ENCODE measurements at places on chromosomes 3 and 15.

GRCh38 chr3:152780553-152780952, 54.4 kb upstream of the P2RY1 start:
- no peak for DNase-seq

- DNase-seq: no peak
These were observed 17.4 kb downstream of the NANOGP8 start for GRCh38 chr15:35067496-35068347.

DNA sequence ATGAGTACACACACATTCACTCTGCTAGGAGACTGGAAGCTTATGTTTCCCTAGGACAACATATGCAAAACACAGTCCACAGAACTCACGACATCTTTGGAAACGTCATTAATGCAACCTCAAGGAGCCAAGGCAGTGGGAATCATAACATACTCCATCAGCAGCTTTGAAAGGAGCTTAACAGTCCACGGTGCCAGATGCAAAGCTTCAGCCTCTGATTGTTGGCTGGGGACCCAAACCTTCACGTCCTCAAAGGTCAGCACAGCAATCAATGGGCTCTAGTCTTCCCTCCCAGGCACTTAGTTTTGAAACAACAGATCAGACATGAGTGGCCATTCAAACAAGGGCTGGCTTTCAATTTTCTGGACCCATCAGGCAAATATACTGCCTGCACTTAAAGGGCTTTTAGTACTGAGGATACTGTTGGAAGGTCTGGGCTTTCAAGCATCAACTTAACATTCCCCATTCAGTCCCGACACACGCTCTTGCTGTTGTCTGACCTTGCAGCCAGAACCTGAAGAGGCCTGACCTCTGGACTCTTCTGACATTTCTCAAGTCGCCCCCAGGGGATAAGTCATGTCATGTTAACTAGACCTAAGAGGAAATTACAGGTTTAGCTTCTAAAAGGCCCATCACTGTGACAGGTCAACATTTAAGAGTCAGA, 223.0 kb downstream of the PDZRN3 start:
- no peak for DNase-seq

DNA sequence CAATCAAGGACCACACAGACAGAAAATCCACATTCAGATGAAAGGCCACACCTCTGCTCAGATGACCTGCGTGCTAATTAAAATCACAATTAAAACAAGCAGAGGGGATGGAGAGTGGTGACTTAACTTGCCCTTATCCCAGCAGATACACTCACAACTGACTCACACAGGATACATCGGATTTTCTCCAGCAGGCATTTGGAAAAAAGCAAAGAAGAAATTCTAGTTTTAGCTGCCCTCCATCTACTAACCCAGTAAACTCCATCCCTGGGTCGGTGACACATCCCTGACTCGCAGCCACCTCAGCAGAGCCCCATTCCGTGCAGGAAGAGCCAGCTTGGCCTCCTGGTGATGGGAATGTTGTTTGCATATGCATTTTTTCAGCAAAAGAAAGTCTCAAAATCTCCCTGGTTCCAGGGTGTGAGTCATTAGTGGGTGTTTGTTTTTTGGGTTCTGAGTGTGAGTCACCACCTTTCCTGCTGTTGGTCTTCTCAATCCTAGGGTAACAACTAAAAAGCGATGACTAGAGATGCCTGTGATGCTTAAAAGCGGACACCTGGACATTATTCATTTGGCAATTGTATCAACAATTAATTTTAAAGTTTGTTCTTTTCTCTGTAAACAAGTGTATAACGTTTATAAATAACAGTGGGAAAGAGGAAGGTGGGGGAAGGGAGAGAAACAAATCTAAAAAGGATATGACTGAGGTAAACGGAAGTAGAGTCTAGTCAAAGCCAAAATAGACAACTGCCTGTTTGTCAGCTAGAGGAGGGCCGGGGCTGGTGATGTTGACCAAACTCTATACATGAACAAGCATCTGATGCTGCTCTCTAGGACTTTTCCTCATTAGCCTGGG, 49.8 kb upstream of the SLC4A7 start:
- peak; percentile 63 for DNase-seq

GRCh38 chr3:152480282-152480953, 211.7 kb downstream of the MBNL1 start:
- no peak for DNase-seq

GRCh38 chr15:33616475-33616874, 305.7 kb downstream of the RYR3 start:
- DNase-seq: no peak

GRCh38 chr15:74543583-74543982, 2.6 kb downstream of the ARID3B start:
- DNase-seq: no peak

DNA sequence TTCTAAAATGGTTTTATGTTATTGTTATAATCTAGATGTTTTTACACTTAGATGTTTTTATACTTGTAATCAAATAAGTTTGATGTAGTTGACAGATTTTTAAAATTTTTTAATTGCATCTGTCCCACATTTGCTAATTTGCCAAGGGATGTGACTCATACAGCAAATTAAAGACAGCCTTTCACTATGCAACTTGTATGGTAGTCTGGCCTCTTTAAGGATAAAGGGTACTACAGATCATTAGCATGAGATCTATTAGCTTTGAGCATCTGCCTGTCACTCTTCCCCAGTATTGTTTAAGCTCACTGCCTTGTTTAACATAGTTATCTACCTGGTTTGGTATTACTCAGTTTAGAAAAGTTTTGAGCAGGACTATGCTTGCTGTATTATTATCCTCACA, 83.0 kb downstream of the NPTN start:
- no peak for DNase-seq

DNA sequence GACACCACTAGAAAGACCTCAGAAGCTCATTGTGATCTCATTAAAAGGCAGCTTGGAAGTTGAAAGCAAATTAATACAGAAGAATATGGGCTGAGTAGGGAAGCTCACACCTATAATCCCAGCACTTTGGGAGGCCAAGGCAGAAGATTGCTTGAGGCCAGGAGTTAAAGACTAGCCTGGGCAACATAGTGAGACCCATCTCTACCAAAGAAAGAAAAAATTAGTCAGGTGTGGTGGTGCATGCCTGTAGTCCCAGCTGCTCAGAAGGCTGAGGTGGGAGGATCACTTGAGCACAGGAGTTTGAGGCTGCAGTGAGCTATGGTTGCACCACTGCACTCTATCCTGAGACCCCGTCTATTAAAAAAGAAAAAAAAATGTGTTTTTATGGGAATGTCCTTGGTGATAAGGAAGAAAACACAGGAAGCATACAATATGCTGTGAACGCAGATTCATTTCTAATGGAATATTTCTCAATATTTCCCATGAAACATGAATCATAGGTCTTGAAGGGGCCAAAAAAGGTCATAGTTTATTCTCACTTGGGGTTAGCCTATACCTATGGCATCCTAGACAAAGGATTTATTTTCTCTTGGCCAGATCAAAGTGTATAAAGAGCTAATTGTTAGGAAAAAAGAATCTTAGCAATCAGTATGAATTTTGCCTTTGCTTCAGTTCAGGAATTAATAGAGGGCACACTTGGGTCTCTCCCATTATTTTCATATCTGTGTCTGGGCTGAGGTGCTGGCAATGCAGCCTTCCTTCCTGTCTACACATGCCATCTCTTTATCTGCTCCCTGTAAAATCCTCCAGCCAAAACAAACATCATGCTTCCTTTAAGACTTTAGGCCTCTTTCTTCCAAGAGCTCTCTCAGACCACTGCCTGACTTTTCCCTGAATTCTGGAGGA, 98.2 kb downstream of the FNDC3B start:
- DNase-seq: no peak

- DNase-seq: no peak
These were observed 1.2 kb downstream of the EIF1B start for GRCh38 chr3:40310705-40311104.

DNA sequence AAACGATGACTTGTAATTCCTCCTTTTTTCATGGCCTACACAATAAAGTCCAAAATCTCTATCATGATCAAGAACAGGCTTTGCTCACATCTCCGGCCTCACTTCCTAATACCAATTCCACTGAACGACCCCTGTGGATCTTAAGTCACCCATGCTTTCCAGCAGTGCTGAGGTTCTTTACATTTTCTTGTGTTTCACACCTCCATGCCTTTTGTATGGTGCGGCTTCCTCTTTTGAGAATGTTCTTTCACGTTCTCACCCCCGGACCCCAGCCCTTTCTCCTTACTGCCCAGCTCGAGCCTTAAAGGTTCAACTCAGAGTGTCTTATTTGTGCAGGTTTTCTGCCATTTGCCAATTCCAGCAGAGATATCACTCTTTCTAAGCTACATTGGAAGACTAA, 70.1 kb downstream of the CSNK1G1 start:
- DNase-seq: peak; percentile 6

DNA sequence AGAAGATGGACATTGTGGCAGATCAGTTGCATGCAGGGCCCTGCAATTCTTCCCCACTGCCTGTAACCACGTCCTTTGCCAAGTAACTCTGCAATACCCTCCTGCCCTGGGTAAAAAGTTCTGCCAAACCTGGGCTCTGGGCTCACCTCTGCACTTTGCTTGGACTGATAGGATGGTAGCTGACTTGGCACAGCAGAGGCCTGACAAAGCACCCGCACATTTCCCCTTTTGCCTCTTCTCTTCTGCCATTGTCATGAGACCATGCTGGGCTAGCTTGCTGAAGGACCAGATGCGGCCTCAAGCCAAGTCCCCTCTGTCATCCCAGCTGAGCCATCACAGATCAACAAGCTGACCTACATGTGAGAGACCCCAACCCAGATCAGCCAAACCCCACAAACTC, 122.4 kb downstream of the SMAD6 start:
- DNase-seq: no peak

DNA sequence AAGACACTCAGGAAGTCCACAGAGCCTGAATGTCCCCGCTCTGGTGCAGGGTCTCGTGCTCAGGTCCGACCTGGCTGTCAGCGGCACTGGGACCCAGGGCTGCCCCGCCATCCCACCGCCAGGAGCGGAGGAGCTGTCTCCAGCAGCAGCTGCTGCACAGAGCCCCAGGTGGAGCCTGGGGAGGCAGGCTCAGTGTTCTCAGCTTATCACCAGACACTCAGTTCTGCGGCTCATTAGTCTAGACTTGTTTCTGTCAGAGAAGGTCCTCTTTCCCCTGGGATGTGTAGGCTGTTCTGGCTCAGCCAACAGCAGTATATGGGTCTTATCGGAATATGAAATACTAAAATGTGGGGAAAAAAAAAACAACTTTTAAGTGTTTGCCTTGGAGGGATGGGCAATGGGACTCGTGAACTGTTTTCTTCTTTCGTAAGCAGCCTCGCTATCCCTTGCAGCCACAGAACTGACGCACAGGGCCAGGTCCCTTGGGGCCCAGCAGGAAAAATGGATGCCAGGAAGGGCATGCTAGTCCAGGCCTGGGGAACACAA, 75.9 kb downstream of the KLF13 start:
- peak; percentile 56 for DNase-seq

DNA sequence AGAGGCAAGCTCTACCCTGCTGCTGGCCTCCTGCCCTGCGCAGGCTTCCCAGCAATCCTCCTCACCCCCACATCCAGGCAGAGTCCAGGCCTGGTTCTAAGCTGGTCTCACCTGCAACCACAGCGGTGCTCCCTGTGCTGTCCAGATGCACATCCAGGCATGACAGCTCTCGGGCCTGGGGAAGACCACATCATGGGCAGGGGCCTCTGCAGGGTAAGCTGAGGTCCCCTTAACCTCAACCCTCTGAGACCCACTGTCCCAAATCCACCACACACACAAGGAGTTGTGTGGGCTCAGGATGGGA, 10.8 kb downstream of the PLA2G4D start:
- DNase-seq: no peak

DNA sequence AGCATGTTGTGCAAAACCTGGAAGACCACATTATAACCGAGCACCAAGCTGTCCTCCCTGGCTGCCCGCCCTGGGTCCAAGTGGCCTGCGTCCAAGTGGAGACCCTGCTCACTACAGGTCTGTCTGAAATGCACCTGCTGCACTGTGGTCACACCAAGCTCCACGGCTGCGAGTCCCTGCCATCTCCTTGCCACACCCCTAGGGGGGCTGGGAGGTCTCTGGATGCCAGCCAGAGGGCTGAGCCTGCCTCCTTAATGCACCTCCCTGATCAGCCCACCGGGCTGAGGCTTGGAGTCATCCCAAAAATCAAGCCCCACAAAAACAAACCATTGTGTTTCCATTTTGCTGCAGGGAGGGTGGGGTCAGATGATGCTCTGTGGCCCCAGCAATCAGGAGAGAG, 187.1 kb downstream of the MEGF11 start:
- no peak for DNase-seq

- DNase-seq: no peak
These were observed 180.9 kb upstream of the TLE3 start for GRCh38 chr15:70278644-70279043.

GRCh38 chr3:171458864-171459136, 1.4 kb downstream of the TNIK start:
- DNase-seq: peak; percentile 70

GRCh38 chr15:52783929-52784798, 6.0 kb downstream of the ONECUT1 start:
- DNase-seq: peak; percentile 92
